AG08395 (cell line): ENCODE measurements at places on chromosomes 6 and 20.

DNA sequence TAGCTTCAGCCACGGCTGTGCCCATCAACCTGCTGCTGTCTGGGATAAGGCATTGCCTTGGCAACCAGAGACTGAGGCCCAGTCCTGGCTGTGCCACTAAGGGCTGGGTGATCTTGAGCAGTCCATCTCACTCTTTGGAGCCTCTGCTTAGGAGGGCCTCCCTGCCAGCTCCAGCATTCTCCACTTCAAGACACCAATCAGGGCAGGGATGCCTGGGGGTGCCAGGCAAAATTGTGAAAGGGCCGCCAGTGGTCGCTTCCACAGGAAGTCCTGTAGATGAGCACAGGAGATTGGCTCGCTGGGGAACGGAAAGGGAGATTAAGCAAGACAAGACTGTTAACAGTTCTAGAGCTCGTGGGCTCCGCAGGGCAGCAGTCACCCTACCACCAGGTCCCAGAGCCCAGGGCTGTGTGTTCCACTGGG lies at the start of gene RAB44:
Gene RAB44 (plus strand): TSS at position 346 of the 423 bp plus-strand sequence. CDS start 6,410 bp downstream, outside the sequence.
- DNase-seq = no peak

GRCh38 chr6:20038410-20039204 lies 173.7 kb downstream of the MBOAT1 start:
- DNase-seq = no peak

DNA sequence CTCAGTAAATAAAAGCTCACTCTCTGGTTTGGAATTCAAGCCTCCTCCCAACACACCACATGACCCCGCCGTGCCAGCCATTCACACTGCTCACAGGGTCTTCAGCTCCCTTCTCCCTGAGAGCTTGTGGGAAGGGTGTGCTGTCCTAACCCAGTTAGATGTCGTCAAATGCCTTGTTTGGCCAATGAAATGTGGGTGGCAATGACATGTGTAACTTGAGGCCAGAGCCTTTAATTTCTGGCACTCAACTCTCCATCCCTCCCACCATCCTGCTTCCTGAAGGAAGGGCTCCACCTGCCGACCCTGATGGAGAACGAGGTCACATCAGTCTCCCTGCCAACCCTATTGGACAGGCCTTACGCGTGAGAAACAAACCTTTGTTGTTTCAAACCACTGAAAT lies 224.5 kb upstream of the AGPAT4 start:
- DNase-seq = peak; percentile 32

- peak; percentile 31 for DNase-seq
These were observed 59.7 kb upstream of the SNX9 start for GRCh38 chr6:157763129-157763903.

GRCh38 chr6:134510920-134511319 lies 193.0 kb upstream of the SGK1 start:
- no peak for DNase-seq

GRCh38 chr20:58174708-58175280 lies 53.7 kb downstream of the ANKRD60 start:
- peak; percentile 34 for DNase-seq

DNA sequence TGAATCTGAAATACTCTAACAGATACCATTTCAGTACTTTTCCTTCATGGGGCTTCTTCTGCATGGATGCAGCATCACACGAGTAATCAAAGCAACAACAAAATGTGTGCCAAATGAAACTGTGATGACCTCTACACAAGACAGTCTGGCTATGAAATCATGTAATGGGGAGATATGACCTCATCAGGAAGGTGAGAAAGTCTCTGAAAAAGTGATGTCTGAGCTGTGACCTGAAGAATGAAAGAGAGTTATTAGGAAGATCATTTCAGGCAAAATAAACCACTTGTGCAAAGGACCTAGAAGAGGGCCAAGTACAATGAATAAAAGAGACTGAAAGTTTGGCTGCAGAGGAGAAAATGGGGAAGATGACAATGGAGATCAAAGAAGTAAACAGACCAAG lies 182.8 kb downstream of the PTPRK start:
- no peak for DNase-seq

- DNase-seq = peak; percentile 78
These were observed 67.4 kb downstream of the ZBTB2 start for GRCh38 chr6:151323791-151324487.

DNA sequence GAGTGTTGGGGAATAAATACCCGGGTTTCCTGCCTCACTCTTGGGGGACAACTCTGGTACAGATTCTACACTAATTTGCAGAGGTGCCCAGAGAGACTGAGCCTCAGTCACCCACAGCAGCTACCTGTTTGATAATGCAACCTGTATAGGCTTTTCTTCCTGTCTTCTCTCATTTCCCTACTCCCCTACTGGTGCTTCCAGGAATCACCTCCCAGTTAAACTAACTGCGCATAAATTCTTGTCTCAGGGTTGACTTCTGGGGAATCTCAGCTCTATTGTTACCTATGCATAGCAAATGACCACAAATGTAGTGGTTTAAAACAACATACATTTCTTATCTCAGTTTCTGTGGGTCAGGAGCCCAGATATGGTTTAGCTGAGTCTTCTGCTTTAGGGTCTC lies 11.3 kb downstream of the OCSTAMP start:
- DNase-seq = no peak

GRCh38 chr20:4112481-4113421 lies 97.4 kb upstream of the RNF24 start:
- peak; percentile 37 for DNase-seq

- DNase-seq = no peak
These were observed 4.5 kb upstream of the MYT1 start for GRCh38 chr20:64159711-64160110.

DNA sequence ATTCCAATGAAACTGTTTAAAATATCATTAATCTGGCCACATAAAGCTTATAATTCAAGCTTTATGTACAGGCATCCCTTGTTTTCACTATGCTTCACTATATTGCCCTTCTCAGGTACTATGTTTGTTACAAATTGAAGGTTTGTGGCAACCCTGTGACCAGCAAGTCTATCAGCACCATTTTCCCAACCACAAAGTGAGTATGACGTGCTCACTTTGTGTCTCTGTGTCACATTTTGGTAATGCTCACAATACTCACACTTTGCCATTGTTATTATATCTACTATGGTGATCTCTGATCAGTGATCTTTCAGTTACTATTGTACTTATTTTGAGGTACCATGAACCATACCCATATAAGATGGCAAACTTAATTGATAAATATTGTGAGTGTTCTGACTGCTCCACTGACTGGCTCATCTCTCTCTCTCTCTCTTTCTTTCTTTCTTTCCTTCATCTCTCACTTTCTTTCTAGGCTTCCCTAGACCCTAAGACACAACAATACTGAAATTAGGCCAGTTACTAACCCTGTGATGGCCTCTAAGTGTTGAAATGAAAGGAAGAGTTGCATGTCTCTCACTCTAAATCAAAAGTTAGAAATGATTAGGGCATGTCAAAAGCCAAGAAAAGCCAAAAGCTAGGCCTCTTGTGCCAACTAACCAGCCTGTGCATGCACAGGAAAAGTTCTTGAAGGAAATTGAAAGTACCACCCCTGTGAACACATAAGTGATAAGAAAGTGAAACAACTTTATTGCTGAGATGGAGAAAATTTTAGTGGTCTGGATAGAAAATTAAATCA lies 227.9 kb downstream of the BCAS1 start:
- no peak for DNase-seq

GRCh38 chr6:305371-306206 lies 13.3 kb downstream of the DUSP22 start:
- DNase-seq = no peak

- DNase-seq = no peak
These were observed 59.4 kb downstream of the PLCG1 start for GRCh38 chr20:41196653-41197225.

DNA sequence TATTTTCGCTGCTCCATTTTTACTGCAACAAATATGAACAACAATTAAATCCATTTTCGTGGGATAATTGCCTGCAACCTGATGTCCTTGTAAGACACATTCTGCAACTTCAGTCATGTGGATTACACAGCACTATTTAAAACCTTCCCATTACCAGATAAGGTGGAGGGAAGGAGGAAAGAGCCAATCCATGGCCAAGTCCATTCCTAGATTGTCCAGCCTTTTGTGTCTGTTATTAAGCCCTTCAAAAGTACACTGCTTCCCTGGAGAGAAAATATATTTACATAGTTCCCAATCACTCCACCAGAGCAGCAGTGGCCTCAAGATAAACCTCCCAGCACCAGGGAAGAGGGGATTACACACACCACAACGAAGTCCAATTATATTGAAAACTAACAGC lies 347.9 kb downstream of the CDH26 start:
- DNase-seq = no peak

DNA sequence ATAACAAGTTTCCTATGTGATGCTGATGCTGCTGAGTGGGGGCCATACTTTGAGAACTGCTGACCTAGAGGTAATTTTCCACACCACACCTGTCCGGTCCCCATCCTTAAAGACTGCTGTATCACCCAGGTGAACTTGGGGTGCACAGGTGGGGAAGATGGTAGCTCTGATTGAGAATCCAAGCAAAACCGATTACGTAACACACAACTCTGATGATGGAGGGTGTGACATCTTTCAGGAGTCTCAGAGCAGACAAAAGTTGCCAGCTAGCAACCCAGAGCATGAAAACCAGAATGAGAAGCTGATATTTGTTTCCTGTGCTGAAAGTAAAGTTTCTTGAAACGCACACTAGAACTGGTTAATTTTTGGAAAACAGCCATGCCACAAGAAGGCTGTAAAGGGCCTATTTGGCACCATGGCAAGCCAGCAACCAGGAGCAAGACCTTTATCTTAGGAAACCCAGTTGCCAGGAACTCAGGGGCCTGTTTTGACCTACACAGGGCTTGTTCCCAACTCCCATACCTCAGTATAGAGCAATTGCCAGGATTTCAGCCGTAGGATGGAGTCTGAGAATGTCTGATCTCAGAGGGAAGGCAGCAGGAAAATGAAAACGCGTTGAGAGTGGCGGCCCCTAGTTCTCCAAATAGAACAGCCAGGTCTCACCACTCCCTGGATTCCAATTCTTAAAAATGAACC lies 21.6 kb upstream of the TBC1D7 start:
- DNase-seq = no peak

DNA sequence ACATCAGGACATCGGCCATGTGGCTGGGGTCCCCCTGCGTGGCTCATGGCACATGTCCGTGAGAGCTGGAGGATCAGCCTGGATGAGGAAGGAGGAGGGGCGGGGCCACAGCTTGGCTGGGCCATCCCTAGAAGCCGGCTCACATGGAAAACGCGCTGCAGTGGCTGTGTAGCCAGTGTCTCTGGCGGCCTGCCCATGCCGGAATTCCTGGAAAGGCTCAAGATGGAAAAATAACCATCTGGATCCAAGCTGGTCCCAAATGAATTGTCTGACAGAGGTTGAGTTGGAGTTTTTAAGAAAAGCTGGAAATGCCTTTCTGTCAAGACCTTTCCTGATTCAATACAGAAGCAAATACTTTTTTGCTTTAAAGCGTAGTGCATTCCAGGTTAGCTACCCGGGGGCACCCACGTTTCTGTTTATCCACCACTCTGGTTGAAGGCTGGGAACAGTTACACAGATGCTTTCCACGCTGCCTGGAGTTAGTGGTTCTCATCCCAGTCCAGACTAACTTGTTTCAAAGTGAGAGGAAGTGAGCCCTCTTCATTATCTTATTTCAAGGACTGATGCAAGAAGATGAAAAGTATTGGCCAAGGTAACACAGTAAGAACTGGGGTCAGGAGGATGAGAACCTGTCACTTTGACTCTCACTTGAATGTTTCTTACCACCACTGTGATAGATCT lies 99.0 kb downstream of the GMPR start:
- peak; percentile 85 for DNase-seq

GRCh38 chr6:44788387-44788981 lies 401.0 kb downstream of the CDC5L start:
- no peak for DNase-seq
